Left ventricle myocardium inferior (tissue), 1 donor: ENCODE measurements at places on chromosomes 16 and 17.

- no peak for DNase-seq
Observed at GRCh38 chr16:82440336-82440735, 186.4 kb upstream of the CDH13 start.

GRCh38 chr16:66135421-66135831 is 231.1 kb upstream of the CDH5 start:
- DNase-seq = peak; percentile 58

- no peak for DNase-seq
Observed at GRCh38 chr17:1559047-1560043, 3.2 kb downstream of the PITPNA start.

GRCh38 chr17:34843682-34844081 is 117.6 kb downstream of the CCT6B start:
- DNase-seq = no peak

- no peak for DNase-seq
Observed at GRCh38 chr17:11950771-11951519, 46.3 kb downstream of the ZNF18 start.

DNA sequence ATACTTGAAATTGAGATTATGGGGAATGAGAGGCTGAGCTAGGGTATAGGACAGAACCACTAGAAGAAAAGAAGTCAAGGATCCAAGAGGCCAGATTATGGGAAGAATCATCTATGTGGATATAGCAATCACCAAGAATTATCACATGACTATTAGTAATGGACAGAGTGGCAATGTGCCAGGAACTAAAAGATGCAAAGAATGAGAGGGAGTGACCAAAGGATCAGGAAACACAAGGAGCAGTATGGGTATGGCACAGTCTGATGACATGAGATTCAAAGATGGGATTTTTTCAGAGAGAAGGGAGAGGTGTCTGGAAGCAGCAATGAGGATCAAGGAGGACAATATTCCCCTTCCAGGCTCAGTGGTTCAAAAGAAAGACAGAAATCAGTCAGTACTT is 212.2 kb downstream of the AATF start:
- no peak for DNase-seq

DNA sequence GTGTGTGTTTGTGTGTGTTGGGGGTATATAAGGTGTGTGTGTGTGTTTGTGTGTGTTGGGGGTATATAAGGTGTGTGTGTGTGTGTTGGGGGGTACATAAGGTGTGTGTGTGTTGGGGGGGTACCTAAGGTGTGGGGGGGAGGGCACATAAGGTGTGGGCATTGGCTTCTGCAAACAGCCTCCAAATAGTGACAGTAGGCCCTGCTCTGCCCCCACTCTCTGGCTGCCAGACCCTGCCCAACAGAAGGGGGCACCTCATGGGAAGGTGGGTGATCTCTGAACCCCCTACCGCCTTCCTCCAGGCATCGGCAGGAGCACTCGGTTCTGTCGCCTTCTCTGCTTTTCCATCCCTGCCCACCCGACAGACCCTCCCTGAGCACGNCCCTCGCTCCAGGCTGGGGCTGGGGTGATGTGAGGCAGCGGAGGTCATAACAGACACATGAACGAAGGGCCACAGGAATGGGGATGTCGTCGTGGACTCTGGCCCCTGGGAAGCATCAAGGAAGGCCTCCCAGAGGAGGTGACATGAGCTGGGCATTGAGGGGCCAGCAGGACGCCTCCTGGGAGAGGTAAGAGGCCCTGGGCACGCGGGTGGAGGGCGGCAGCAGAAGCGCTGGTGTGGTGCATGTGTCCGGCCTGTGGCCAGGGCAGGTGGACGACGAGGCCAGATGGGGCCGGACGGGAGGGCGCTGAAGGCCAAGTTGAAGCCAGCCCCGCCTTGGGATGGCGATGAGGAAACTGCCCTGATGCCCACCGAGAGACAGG is 136.6 kb upstream of the RPH3AL start:
- DNase-seq = no peak
